SHP77 (cell line): ENCODE measurements at places on chromosomes 4 and X.

DNA sequence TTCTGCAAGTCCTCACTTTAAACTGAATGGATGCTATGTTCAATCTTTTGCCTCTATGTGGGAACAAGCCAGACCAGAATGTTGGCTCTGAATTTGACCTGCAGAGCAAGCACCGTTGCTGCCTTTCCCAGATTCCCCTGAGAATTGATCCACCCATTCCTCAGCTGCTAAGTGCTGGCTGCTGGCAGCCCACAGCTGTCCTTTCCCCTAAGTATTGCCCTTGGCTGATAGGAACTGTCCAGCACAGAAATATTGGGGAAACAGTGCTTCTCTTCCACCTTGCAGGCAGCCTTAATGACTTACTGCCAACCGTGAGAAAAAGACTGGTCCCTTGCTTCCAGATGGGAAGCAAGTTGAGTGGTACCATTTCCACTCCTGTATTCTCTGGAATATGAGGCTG lies 475.9 kb downstream of the PDHA2 start:
- no peak for DNase-seq

DNA sequence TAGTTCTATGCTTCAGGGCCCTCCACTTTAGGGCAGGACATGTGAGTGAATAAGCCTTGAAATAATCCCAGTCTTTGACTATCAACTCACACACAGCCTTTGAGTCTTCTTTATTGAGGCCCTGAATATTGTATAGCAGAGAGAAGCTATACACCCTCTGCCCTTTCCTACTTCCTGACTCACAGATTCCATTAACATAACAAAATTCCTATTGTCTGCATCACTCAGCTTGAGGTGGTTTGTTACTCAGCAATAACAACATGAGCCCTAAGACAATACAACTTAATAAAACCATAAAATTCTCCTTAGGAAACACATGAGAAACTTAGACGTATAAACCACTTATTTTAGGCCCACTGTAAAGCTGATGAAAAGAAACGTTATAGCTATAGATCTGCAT lies 680.3 kb upstream of the DIAPH2 start:
- no peak for DNase-seq

- DNase-seq = no peak
Observed at GRCh38 chr4:168854350-168854921, 155.6 kb downstream of the CBR4 start.

DNA sequence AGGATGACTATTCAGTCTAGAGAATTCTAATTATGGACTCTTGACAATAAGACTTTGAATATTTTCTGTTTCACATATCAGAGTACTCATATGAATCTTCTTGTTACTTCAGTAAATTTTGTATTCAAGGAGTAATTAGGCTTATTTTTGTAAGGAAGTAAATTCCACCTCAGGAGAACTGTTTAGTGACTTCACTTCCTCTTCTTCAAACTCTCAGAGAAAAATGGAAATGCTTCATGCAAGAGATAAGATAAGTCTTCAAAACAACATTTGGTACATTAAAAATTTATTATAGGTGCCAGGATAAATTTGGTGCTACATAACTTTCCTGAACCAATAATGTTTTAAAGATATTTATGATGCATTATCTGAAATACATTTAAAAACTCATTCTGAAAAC lies 1421.9 kb downstream of the PCDH7 start:
- no peak for DNase-seq

DNA sequence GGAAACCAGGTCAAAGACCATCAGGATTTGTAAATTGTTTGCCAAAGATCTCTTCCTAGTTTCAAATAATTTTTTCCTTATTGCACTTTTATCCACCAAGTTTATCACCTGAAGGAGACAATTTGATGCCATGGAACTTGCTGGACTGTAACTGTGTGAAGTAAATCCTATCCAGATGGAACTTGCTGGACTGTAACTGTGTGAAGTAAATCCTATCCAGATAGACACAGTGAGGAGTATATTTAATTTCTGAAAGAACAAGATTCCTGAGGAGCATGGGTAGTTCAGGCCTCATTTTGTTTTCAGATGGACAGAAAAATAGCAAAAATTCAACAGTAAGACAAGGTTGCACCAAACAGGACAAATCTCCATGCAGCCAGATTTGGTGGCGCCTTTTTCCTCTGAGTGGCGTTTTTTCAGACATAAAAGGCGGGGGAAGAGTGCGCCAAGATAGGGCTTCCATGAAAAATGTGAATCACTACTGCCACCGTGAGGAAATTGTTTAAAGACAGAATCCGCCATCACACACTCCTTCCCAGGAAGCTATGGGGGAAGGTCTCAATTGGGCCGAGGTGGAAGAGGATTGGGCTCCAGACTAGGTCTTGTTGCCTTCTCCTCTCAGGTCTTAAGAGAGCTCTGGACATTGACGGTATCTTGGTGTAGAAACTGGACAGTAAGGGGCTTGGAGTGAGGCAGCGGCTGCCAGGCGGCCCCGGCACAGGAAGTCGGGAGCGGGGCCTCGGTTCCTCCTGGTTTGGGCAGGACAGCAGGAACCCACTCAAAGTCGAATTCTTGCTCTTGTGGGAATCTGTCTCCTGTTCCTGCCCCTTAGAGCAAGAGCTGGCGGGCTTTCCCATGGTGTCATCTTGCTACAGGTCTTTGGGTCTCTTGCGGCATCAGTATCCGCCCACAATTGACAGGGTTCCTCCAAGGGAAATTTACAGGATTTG lies 234.7 kb downstream of the OR13H1 start:
- no peak for DNase-seq

DNA sequence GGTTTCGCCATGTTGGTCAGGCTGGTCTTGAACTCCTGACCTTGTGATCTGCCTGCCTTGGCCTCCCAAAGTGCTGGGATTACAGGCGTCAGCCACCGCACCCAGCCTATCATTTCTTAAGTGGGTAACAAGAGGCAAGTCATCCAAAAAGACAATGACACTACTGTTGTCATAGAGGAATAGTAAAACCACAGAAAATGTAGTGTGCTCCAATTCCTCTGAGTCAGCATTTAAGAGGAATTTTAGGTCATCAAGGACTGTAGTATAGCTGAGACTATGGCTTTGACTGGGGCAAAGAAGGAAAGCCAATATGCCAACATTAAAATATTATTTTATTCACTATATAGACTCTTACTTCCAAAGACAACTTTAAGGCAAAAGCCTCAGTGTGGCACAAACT lies 48.4 kb downstream of the ATP8A1 start:
- no peak for DNase-seq

- DNase-seq = no peak
Observed at GRCh38 chr4:94486372-94486801, 34.6 kb downstream of the PDLIM5 start.

DNA sequence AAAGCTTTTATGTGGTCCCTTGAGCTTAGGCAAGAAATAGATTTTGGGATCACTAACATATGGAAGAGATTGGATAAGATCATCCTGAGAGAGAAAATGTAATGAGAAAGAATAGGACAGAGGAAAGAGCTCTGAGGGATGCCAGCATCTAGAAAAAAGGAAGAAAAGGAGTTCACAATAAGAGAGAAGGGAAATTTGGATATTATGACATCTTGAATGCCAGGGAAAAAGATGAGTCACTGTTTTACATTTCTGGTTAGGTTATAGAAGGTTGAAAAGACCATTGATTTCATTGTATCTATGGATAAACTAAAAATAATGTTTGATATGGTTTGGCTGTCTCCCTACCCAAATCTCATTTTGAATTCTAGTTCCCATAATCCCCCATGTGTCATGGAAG lies 208.5 kb downstream of the MAD2L1 start:
- no peak for DNase-seq

DNA sequence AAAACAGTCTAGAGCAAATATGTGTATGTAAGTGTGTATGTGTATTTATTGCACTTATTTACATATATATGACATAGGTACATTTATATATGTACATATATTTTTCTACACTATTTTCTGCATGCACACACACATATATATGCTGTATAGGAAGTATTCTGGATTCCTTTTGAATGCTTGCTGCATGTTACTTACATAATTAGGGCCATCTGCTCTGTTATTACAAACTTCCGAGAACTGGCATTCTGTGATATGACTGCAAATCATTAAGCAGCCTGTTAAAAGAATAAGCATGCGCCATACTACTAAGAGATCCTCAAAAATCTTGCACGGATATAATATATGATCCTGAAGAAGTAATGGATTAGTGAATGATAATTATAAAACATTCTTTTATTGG lies 1157.6 kb upstream of the TENM3 start:
- no peak for DNase-seq

DNA sequence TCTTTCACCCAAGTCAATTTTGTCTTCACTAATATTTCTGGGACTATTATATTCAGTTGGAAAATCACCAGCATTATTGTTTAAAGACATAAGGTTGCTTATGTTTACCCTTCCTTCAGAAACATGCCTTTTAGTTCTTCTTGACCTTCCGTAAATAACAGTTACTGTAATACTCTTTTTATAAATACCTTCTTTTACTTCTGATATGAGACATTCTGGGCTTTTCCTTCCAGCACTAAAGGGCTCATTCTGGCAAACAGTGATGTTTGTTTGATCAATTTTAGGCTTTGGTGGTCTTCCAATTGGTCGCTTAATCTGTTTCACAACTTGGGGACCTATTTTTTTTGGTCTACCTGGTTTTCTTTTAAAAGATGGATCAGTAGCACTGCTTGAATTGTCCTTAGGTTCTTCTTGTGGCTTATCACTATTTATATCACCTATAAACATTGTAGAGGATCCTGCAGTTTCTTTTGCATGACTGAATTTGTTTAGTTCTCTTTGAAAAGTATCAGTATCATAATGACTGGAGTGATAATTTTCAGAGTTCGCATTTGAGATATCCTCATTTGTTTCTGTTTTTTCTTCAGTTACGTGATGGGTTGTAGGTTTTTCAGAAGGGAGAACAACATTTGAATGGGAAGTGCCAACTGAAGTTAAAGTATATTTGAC lies 64.8 kb downstream of the NCAPG start:
- DNase-seq = no peak

- DNase-seq = peak; percentile 3
Observed at GRCh38 chr4:67871867-67872266, 11.9 kb downstream of the TMPRSS11D start.

DNA sequence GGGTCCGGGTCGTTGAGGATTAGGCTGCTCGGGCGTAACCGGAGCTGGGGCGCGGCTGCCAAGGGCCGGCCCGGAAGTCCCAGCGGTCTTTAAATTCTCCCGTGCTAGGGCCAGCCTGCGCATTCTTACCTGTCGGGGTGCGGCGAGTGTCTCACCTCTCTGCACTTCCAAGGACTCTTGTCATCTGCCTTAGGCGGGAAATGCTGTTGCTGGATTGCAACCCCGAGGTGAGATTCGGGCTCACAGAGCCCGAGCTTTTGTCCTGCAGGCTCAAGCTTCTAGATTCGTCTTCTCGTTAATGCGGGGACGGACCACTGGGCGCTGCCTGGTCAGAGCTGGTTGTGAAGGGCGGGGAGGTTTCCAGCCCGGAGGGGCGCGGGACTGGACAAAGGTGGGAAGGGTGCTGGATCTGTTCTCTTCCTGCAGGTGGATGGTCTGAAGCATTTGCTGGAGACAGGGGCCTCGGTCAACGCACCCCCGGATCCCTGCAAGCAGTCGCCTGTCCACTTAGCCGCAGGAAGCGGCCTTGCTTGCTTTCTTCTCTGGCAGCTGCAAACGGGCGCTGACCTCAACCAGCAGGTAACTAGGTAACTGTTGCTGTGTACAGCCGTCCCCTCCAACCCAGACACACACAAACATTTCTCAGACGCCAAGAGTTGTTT lies at the start of gene ANKRD37:
TSS of gene ANKRD37 (plus strand) at position 118 of the 662 bp plus-strand sequence. CDS start at position 201, 83 bp downstream.
- DNase-seq = peak; percentile 53

GRCh38 chrX:152878976-152879755 lies 18.7 kb upstream of the ZNF185 start:
- DNase-seq = no peak

DNA sequence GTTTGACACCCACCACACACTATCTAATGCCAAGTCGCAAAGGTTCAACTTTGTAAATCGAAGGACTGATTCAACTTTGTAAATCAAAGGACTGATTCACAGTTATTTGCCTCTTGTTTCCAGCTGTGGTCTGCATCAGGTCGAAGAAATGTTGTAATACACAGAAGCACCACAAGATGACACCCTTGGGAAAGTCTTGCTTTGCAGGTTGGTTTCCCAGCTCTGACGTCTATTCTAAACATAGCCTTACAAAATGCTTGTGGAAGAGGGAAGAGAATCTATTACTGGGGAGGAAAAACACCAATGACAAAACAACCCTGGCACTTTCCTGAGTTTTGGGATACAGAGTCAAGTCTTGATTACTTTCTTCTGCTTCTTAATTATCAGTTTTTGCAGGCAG lies 35.3 kb downstream of the SUPT20HL1 start:
- DNase-seq = peak; percentile 49

- no peak for DNase-seq
Observed at GRCh38 chrX:151754641-151755215, 20.2 kb downstream of the CNGA2 start.

DNA sequence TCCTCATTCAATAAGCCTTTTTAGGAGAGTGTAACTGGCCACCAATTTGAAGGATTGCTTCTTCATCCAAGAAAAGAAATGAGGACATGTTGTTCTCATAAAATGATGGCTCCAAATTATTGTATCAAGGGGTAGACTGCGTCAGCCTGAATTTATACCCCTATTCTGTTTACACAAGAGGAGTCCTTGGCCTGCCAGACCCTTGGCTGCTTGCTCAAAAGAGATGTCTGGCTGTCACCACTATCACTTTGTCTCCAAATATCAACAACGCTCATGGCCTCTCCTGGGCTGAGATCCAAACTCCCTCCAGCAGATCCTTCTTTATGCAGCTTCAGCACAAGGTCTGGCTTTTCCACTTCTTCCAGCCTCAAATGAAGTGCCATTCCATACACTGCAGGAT lies 127.9 kb downstream of the OR13H1 start:
- DNase-seq = no peak

DNA sequence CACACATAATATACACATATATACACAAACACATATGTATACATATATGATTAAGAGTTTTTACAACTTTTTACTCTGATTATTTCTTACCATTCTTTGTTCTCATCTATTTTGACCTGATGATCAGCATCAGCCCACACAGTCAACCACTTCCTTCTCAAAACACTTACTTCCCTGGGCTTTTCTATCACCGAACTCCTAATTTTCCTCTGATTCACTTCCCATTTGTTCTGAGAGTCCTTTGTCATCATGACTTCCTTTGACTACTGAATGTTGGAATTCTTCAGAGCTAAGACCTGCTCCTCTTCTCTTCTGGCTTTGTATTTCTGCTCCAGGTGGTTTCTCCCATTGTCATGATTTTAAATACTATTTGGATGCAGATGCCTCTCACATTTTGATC lies 209.5 kb upstream of the AFF2 start:
- no peak for DNase-seq

DNA sequence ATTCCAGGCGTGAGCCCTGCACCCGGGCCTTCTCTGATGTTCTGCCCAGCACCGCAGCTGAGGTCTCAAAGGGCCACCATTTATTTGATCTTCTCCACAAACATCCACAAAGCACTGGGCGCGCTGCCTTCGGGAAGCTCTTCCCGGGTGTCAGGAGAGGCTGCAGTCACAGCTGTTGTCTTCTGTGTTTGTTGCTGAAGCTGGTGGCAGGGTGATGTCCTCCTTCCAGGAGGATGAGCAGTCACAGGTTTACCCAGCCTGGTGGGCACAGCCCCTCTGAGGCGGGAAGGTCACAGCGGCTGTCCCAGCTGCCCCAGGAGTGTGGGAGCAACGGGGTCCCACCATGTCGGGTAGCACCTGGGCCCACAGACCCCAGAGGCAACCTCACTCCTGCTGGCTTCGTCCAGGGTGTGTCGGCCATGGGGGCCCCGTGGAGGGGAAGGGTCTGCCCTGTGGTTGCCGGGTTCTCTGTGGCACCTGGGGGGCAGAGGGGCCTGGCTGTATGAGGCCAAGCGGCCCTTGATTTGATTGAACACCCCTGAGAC lies 27.6 kb downstream of the FGFRL1 start:
- no peak for DNase-seq
